GM12878 (cell line): ENCODE measurements at places on chromosomes 13 and 19. TPM values are rescaled to one million over a fixed set of nuclear protein-coding genes. Genes with fewer than 3 reads are reported as not detected.

FCER2 gene
- polyA plus RNA-seq, result 214 and 222 TPM in 2 replicates

DNA sequence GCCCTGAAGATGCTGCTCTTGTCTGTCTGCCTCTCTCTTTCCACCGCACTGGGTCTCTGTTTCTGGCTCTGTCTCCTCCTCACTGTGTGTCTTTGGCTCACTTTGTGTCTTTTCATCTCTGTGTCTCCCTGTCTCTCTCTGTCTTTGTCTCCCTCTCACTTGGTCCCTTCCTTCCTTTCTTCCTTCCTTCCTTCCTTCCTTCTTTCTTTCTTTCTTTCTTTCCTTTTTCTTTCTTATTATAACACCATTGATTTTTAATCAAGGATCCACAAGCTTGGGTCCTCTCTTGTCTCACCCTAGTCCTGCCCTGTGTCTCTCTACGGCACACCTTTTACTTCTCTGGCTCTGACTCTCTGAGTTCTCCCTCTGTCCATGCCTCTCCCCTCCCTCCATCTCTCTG, 14.3 kb downstream of the CD177 start:
- DNase-seq, result no peak

- no peak for DNase-seq
Measured at GRCh38 chr19:39199025-39199424, 2.3 kb downstream of the NCCRP1 start.

GRCh38 chr13:36769126-36769525, 49.9 kb upstream of the RFXAP start:
- DNase-seq, result no peak
